Amniotic epithelial cell (primary cell): ENCODE measurements at places on chromosomes 5 and 9.
A peak's percentile ranks its signal among the peaks of the same experiment; 100 is the strongest.

DNA sequence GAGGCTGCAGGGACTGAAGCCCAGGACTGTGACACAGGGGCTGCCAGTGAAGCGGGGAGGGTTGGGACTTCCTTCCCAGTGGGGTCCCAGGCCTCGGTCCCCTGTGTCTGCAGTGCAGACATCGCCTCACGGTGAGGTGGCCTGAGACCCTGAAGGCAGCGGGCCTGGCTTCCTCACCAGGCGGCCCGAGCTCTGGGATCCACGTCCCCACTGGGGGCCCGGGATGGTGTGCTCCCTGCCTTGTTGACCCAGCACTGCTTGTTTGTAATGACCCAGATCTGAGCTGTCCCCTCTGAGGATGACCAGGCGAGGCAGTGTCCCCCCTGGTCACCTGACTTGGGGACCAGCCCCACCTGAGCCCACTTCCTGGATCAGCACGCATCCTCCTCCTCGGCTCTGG, 53.1 kb downstream of the COL5A1 start:
- DNase-seq, result no peak

DNA sequence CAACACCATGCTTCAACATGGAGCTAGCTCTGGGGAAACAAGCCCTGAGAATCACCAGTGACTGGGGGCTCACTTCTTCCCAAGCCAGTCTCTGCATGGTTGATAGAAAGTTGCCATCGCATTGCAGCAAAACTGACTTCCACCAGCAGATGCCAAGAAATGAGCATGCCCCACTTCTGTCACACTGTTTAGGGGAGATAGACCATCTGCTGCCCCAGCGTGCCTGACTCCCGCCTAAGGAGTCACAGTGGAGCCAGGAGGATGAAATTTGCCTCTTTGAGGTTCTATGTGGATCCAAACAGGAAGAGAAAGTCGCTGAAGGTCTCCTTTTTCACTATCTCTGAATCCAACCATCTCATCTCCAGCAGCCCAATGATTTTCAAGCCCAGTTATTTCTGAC, 116.7 kb upstream of the SLIT3 start:
- DNase-seq, result no peak

GRCh38 chr5:125499636-125500332, 753.3 kb upstream of the ZNF608 start:
- no peak for DNase-seq

GRCh38 chr5:133859073-133859472, 109.4 kb downstream of the C5orf15 start:
- no peak for DNase-seq

DNA sequence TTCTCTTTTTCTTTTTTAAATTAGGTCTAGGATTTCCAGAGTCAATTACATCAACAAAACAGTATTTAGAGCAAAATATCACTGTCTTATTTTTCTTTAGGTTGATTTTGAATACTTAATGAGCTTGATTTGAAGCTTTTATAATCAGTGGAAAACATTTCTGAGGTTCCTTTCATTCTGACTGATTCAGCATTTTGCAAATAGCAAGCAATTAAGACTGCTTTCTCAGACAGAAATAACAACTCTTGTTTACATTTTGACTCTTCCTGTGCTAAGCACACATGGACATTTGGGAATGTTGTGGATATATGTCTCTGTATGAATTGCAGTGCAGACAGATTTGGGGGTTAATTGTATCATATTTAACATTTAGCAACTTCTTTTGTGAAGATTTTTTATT, 22.2 kb upstream of the MCCC2 start:
- no peak for DNase-seq

DNA sequence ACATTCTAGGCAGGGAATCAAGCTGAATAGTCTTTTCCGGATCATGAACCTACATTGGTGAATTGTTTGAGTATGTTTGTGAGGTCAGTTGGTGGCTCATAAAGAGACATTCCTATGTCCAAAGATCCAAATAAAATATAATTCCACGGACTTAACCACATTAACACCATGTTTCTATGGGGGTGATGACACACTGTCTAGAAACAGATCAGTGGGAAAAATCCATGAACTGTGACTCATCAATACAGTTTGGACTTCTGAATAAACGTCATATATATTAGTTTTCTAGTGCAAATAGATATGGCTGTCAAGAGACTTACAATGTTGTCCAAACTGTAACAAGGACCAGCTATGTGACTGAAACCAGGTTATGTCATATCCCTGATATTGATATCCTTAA, 509.9 kb upstream of the TYRP1 start:
- DNase-seq, result peak; percentile 6

GRCh38 chr9:135275163-135275562, 187.7 kb downstream of the OLFM1 start:
- DNase-seq, result no peak

- DNase-seq, result no peak
Observed at GRCh38 chr5:61346511-61346910, 14.5 kb downstream of the ZSWIM6 start.

DNA sequence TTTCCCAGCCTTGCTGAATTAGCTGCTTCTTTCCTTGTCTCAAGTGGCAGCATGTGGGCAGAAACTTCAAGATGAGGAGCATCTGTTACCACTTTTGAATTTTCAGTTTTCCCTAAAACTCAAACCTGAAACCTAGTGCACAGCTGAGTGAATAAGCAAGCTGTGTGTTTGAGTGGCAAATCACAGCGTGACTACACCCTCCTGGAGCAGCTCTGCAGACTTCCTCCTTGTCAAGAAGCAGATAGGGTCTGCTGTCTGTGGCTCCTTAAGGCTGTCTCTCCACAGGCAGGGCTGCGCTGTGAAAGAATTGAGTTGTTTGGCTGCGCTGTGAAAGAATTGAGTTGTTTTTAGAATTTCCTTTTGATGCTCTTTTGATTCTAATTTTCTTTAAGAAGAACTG, 179.7 kb upstream of the HAPLN1 start:
- DNase-seq, result no peak

DNA sequence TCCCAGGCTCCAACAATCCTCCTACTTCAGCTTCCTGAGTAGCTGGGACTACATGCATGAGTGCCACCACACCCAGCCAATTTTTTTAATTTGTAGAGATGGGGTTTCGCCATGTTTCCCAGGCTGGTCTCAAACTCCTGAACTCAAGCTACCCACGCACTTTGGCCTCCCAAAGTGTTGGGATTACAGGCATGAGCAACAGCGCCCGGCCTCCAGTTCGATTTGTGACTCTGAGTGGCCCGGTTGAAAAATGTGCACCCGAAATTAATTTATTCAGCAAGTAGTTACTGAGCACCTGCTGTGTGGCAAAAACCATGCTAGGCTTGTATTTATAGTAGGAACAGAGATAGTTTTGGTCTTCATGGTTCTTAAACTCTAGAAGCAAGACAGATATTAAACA, 58.3 kb downstream of the MVB12B start:
- no peak for DNase-seq

- DNase-seq, result no peak
Observed at GRCh38 chr5:124252747-124253146, 493.7 kb downstream of the ZNF608 start.

DNA sequence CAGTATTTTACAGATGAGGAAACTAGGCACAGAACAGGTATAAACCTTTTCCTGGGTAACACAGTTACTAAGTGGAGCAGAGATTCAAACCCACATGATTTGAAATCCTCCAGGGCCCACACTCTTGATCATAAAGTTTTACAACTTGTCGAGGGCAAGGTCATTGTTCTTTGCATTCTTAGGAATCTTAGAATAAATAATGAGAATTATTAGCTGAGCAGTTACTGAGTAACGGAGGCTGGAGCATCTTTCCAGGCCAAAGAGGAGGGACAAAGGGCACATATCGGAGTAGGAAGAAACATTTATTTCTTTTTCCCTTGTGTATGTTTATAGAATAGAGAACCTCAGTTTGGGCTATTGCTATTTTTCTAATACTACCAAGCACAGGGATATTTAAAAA, 27.1 kb upstream of the F2R start:
- no peak for DNase-seq

DNA sequence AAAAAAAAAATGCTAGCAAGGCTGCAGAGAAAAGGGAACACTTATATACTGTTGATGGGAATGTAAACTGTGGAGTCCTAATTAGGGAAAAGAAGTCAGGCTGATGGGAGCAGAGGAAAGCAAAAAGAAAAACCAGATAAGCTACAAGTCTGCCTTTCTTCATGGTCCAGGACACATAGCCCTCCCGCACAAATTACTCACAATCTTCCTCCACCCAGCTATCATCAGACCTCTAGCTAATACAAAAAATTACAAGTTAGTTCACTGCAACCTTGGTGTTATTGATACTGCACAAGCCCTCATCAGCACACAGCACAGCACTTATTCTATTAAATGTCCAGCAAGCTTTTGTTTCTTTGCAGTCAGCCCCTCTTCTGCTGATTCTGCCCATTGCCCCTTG, 186.0 kb upstream of the ADRA1B start:
- no peak for DNase-seq

GRCh38 chr5:141763541-141763940, 81.5 kb upstream of the ARAP3 start:
- DNase-seq, result no peak

DNA sequence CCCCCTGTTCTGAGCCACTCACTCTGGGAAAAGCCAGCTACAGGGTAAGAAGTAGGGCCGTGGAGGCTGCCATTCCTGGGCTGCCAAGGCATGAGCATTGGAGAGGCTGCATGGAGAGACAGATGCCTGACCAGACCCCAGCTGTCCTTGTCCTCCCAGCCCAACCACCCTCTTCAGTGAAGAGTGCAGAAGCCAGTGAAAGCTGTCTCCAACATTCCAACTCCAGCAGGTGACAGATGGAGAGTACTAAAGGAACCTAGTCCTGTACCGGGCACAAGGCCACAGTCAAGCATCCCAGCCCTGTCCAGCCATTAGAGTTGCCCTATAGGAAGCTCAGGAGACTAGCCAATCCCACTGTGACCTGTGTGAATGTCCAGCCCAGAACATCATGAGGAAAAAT, 165.1 kb downstream of the DIRAS2 start:
- no peak for DNase-seq

DNA sequence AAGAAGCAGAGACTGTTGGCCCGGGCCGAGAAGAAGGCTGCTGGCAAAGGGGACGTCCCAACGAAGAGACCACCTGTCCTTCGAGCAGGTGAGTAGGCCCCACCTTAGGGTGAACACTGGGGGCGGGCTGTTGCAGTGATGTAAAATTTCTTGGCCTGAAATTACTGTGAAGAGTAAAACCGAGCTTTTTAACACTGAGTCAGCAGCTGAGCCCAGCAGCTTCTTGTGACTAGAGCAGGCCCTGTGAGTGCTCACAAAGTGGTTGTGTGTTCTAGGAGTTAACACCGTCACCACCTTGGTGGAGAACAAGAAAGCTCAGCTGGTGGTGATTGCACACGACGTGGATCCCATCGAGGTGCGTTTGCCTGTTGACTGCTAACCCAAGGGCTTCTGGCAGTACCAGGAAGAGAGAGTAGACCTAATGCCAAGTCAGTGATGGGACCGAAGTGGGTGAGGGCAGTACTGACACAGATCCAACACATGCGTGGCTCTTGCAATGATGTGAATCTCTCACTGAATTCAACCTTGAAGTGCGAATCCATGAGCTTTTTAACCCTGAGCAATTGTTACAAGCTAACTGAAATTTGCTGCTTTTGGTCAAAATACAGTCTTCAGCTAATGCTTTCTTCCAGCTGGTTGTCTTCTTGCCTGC, 2.1 kb downstream of the RPL7A start:
- DNase-seq, result no peak

GRCh38 chr9:91835216-91835615, 114.8 kb downstream of the ROR2 start:
- DNase-seq, result peak; percentile 26

- DNase-seq, result no peak
Observed at GRCh38 chr5:136560126-136560525, 194.8 kb upstream of the TRPC7 start.

DNA sequence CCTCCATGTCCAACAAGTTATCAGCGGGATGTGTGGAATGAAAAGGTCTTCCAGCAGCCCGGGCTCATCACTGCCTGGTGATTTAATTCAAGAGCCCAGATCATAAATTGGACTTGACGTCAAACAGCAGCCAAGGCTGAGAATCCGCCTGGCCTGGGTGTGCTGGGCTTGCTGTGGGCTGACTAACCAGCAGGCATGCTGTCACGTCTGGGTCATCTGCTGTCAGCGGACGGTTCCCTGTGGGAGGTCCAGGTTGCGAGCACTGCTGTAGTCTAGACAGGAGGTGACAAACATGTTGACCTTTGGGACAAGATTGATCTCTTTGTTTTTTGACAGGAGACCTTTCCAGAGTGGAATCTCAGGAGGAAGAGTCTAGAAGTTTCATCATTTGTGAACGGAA, 289.7 kb downstream of the OSTF1 start:
- no peak for DNase-seq

DNA sequence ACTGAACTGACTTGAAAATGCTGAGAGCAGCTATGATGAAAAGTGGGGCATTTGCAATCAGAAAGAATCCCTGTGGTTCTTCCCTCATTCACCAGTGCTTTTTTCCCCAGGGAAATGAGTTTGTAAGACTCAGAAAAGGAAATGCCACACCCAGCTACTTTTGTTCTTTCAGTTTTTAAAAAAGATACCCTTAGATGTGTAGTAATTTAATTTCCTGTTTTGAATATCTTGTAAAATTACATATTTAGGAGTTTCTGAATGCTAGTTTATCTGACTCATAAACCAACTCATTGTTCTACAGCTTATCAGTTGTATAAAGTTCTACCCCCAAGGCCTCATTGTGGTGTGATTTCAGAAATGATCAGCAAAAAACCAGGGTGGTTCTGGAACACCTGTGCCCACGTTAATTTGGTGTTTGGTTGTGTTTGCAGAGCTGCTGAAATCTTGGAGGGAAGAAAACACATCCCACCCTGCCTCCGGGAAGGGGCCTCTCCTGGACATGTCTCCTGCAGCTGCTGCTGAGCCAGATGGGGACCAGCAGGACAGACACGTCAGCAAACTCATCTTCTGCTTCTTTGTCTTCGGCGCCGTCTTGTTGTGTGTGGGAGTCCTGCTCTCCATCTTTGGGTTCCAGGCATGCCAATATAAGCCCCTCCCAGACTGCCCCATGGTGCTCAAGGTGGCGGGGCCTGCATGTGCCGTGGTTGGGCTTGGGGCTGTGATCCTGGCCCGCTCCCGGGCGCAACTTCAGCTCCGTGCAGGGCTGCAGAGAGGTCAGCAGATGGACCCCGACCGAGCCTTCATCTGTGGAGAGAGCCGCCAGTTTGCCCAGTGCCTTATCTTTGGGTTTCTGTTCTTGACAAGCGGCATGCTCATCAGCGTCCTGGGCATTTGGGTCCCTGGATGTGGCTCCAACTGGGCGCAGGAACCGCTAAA, 2.8 kb downstream of the TMEM171 start:
- peak; percentile 60 for DNase-seq

DNA sequence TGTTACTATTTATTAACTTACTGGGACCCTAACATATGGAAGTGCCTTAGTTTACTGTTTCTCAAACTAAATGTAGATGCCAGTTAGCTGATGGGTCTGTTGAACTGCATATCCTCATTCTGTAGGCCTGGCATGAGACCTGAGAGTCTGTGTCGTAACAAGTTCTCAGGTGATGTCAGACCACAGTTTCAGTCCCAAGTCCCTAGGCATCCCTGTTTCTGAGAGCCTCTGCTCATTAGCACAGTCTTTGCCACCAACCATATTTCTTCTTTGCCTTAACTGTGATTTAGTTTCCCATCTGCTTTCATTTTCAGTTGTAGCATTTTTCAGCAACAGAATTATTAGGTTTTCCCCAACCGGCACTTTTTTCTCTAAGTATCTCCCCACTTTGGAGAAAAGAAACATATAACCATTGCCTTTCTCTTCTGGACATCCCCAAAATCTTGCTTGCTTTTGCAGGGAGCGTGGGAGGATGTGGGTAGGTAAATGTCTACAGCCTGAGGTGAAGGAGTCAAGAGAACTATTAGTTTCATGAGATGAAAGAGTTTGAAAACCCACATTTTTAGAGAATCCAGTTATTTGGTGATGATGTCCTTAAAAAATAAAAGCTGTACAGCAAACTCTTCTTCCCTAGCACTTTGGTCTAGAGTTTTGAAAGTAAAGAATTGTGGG, 74.6 kb downstream of the NUDT12 start:
- DNase-seq, result no peak
